ENCODE measurements at places on chromosomes 6 and 20.

DNA sequence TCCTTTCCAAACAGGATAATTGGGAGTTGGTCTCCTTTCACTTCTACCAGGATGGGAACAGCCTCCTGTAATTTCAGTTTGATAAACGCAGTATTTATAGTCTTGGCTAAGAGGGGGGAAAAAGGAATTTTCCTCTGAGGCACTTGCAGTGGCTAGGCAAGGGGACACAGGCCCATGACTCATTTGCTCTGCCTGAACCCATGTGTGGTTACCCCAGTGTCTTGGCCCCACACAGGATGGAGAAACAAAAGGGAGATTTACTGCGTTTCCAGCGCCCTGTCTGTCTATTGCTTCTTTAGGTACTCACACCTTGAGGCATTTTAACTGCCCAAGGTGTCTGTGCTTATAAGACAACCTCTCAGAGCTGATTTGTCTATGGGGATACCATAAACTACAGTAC is 74.8 kb upstream of the NEDD9 start:
- no peak for DNase-seq

- peak; percentile 14 for DNase-seq
These were observed 1.3 kb downstream of the MAN1A1 start for GRCh38 chr6:119348096-119348747.

DNA sequence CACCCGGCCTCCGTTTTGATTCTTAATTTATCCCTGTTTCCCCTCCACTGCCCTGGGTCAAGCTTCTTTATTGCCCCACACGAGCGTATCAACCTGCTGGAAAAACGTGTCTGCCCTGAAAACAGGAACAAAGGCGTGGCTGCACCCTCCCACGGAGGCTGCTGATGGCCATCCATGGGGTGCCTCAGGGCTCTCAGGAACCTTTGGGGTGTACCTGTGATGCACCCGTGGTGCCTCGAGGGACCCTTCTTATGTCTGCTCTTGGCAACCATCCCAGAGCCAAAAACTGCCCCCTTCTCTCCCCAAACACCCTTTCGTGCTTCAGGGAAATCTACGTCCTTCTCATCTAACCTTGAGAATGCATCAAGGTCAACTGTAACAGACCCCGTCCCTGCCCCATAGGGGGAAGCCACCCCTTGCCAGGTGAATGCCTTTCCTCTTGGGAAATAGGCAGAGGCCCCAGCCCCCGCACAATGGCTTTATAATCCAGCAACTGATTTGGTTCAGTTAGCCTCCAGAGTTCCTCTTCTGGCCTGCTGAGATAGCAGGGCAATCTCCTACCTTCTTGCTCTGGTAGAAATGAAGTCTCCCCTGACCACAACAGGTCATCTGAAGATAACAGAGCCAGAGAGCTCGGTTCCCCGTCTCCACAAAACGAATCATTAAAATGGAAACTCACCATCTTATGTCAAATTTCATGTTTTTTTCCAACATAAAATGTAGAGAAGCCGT is 29.4 kb downstream of the PSMG4 start:
- peak; percentile 21 for DNase-seq

DNA sequence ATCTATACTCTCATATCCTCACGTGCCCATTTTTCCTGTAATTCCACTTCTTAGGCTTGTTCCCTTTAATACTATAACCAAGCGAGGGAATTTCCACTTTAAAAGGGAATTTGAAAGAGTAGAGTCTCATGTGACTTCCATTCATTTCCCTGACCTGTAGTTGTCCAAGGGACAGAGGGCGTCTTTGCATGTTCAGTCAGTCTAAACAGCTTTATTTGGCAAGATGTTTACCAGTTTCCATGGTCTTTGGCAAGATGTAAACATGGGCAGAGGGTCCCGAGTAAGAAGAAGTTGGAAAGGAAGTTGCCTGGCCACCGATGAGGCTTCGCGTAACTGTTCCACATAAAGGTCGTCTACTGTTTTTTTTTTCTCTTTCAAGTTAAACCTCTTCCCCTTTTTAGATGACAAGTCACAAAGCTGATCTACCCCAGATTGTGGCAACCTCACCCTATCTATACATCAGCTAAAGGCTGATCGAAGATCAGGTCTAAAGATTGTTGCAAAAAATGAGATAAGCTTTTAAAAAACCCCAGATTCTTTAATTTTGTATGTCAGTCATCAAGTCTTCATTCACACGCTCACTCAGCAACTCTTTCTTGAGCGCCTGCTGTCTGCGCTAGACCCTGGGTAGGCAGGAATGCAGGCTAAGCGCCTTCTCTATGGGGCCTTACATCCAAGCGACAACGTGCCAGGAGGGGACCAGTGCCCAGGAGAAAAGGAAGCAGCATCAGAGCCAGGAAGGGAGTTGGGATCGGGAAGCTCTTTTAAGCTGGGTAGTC is 31.7 kb upstream of the CCR6 start:
- DNase-seq = no peak

- no peak for DNase-seq
These were observed 11.5 kb downstream of the HLA-DPA1 start for GRCh38 chr6:33061987-33062386.

DNA sequence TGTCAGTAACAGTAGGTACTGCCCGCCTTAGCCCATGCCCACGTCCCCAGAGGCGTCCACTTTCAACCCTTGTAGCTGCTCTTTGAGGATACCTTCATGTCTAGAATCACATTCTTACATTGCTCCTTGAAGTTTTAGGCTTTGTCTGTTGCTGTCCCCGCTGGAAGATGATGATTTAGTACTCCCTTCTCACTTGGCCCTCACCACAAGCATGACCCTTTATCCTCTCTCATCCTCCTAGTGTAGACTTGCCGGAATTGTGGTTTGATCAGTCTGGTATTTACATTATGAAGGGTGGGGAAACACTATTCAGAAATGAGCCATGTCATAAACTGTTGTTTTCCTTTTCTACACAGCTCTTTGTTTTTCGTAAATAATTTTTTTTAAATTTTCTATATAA is 87.4 kb downstream of the ARID1B start:
- DNase-seq = no peak

DNA sequence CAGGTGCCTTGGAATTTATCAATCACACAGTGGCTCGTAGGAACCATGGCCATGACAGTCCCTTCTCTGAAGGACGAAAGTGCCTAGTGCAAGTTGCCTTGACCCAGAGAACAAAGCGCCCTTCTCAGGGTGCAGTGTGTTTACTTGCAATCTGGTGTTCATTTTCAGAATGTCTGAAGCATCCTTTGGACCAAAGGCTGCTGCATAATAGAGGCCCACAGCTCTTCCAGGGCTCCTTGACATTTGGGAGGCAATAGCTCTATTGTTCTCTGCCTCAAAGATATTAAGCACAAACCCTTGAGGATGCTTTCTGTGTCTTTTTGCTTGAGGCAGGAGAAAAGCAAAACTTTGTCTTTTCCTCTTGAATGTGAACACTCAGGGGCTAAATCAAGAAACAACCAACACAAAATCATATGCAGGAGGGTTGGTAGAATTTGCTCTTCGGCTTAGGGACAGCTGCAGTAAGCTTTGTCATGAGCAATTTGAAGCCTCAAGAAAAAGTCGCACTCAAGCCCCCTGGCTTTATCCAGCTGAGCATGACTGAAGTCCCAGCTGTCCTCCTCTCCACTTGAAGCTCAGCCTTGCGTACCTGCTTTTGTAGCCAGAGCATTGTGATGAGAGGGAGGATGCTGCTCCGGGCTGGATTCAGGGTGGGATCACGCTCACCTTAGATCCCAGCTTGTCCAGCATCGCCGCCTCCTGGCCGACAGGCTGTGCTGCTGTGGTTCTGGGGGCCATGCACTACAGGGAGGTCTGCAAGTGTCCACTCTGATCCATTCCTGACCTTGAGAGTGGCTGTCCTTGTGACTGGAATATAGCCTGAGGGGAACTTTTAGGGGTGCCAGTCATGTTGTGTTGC is 495.4 kb downstream of the CDH26 start:
- no peak for DNase-seq

DNA sequence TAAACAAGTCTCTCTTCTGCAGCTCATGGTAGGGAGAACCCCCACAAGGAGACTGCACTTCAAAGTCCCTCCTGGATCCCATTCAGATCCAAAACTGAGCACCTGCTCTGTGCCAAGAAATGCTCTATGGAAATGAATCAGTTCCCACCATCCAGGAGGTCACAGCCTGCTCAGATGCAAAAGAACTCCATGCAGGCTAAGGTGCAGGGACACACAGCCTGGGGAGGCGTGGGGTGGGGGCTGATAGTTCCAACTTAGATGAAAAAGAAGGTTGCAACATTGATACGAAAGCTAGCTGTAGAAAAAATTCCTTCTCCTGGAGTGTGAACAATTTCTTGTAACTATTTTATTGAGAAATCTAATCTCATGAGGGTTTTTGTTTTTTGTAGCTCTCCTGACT is 111.0 kb upstream of the TMEM170B start:
- no peak for DNase-seq

- no peak for DNase-seq
These were observed 61.9 kb upstream of the JARID2 start for GRCh38 chr6:15183979-15184378.

DNA sequence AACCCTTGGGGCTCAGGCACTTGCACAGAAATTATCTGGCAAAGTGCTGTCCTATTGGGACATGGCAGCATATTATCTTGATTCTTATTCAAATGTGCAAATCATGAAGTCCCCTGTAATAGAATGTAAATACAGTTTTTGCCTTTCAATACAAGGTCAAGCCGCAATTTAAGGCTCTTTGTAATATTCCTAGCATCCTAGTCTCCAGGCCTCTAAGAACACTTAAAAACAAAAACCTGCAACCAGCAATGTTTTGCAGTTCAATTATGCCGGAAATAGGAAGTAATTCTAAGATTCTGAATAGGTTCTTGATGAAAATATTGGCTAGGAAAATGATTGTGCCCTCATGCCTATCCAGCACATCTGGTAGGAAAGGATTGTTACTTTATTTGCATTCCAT is 197.2 kb upstream of the IRAK1BP1 start:
- no peak for DNase-seq

DNA sequence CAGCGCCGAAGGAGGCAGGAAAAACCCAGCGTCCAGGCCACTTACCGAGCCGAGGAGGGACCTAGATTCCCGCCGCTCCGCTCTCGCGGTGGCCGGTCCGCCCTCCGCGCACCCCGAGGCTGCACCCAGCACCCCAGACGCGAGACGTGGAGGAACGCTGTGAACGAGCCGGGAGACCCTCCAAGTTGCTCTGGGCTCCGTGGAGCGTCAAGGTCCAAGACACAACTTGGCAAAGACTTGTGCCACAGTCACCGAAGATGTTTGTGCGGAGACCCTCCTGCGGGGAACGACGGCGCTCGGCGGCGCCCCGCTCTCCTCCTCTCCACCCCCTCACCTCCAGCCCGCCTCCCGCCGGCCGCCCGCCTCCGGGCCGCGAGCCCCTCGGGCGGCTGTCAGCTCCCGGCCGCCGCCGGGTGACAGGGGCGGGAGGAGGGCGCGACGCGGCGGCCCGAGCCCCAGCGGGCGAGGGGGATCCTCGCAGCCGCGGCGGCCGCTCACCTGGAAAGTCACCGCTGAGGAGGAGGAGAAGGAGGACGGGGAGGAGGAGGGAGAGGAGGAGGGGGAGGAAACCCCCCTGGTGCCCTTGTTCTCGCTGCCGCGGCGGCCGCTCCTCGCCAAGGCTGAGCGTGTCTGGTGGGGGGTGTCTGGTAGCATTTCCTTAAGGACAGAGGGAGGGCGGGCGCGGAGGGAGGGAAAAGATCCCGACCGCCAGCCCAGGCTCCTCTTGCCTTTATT is 637 bp upstream of the HIVEP2 start:
- DNase-seq = peak; percentile 76

DNA sequence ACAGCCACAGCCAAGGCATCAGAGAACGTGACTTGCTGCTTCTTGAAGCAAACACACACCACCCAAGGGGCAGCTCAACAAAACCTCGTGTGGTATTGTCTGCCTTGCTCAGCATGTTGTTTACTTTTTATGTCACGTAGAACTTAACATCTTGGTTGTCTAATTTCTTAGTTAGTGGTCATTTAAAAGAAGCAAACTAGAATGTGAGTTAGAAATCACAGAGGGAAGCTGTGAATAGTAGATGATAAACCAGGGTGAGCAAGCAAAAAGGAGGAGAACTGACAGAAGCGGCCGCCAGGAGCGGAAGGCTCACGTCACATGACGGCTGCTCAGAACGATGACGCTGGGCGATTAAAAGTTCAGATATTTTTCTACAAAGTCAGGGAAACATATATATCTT is 51.5 kb upstream of the KIF25 start:
- DNase-seq = no peak

DNA sequence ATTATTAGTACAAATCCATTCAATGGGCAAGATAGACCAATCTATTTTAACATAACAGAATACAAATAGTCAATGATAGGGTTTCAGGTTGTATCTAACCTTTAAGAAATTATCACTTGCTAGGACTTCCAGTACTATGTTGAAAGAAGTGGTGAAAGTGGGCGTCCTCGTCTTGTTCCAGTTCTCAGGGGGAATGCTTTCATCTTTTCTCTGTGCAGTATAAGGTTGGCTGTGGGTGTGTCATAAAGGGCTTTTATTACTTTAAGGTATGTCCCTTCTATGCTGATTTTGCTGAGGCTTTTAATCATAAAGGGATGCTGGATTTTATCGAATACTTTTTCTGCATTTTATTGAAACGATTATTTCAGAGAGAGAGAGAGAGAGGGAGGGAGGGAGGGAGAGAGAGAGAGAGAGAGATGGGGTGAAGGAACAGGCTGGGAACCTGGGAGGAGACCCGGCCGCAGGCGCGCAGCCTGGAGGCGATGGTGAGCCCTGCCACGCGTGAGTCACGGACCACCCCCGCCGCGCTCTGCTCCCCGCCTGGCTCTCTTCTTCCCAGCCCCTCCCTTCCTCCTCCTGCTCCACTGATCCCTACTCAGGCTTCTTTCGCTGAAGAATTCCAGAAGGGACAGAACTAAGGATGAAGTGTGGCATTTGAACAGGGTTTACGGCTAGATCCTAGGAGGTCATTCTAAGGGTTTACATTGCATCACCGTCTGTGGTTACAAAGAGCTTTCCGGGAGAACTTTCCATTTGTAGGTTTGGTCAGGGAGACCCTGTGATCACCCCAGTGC is 45.5 kb upstream of the HLA-E start:
- DNase-seq = no peak

GRCh38 chr6:166075925-166076324 is 91.7 kb downstream of the TBXT start:
- DNase-seq = no peak

All from CD8-positive, alpha-beta memory T cell (primary cell).